ENCODE measurements at places on chromosomes 1 and 21.

DNA sequence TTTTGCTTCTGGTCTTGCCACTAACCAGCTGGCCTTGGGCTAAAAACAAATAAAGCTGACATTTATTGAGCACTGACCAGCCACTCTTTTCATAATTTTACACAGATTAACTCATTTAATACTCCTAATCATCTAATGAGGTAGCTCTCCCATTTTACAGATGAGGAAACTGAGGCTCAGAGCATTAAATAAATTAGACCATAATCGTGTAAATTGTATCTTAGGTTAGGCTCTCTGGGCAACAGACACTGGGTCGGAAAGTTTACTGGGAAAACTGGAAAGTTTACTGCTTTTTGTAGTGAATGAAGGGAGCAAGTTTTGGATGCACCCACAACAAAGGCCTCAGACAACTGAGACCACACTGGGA, 7.3 kb downstream of the BMP8B start:
- DNase-seq = no peak

DNA sequence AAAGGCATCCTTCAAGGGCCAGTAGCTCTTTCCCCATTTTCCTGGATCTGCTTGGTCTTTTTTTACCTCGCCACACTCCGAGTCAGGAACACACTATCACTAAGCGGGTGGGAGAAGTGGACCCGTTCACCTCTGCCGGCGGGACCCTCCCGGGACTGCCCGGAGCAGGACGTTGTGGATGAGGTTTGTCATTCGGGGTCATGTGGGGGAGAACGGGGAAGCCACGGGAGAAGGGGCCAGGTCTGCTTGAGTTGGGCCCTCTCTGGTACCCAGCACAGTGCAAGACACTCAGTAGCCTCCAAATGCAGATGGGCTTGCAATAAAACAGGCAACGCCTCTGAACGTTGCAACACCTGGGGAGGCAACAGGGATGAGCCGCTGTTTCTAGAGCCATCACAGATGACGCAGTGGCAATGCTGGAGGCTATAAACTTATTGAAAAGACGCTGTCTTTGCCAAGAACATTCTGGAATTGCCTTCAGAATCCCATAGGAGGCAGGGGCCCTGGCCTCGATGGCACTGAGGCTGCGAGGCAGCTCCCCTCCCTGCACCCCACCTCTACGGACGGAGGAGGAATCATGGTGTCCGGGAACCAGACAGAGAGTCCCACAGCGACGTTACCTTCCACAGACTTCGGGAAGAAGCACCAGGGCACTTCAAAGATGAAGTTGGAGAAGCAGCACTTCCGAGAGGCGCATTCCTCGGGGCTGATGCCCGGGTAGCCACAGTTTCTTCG, 3.8 kb downstream of the TFF2 start:
- no peak for DNase-seq

DNA sequence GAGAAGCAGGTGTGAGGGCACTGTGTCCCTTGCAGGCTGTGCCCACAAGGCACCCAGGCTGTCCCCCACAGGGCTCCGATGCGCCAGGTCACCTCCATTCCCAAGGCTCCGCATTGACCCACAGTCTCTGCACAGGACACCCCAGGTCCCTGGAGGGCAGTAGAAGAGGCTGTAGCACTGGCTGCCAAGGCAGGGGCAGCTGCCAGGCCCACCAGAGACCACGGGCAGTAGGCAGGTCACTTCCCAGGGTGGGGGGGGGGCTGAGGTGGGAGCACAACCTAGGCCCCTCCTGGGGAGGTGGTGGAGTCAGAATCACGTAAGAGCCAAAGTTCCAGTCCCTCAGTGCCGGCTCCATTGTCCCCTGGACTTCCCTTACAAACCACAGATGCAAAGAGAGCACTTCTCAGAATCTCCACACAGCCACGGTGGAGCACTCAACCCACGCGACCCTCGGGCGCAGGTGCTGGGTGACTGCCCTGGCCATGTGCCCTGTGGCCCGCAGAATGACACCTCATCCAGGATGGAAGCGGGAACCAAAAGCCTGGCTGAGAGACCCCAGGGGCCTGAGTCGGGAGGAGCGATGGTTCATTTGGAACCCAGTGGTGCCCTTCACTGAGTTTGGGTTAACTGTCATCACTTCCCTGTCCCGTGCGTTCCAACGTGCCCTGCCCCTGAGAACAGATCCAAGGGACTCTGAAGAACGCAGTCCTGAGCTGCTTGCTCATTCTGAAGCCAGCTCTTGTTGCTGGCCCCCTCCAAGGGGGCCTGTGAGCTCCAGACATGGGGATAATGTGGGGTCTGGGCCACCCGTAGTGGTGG, 69.7 kb upstream of the PDE9A start:
- DNase-seq = no peak

DNA sequence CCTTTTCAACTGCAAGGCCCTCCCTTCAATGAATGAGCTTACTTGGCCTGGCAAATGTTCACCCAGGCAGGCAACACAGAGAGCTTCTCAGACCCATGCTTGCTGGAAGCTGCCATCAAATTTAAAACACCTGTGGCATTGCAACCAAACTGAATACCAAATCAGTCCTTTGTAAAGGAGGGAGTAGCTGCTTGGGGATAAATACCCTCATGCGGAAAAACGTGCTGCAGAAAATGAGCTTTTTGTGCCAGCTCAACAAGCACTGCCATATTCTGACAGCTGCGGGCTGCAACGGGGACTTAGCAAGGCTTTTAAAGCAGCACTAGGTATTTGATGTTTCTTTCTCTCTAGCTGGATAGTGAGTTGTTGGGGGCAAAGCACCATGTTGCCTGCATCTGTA, 119.7 kb downstream of the PLPPR4 start:
- no peak for DNase-seq

DNA sequence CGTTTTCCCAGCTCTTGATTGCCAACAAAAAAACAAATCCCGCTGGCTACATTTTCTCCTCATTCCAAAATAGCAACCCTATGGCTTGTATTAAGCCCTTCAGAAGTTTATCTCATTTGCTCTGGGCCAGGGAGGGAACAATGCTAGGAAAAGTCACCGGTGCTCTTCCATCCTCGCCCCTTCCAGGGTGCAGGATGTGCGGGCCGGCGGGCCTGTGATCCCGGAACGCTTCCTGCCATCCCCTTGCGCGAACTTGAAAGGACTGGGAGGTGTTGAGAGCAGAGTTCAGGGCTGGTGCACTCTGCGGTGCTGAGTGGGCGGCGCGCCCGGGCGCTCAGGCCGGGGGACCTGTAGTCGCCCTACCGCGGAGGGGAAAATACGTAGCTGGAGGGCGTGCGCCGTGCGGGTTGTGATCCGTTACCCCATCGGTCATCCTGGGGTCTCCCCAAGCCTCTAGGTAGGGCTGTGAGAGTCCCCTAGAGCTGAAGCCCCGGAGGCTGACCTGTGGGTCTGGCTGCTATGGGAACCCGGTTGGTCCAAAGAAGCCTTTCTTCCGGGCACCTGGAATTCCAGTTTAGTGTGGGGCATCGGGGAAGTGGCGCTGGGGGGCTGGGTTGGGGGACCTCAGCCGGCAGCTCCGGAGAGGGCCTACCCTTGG, 13.1 kb downstream of the NR5A2 start:
- DNase-seq = no peak

DNA sequence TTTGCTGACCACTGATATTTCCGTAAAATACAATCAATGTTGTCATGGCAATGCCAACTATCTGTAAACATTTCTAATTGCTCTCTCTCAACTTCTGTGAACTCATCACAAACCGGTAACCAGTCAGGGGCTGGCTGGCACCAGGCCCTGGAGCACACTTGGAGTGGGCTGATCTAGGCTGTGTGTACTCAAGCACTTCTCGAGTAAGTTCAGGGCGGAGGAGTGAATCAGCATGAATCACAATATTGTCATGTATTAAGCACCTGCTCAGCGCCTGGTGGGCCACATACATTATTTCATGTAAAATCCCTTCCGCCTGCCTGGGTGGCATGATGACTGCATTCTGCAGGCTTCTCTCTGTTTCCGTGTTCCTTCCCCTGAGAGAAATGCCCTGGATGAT, 212.4 kb downstream of the FOXD2 start:
- DNase-seq = peak; percentile 32

All from AG10803 (cell line).